Hepatocyte (in vitro differentiated cells): ENCODE measurements at places on chromosomes 13 and 19. TPM values are rescaled to one million over a fixed set of nuclear protein-coding genes. Genes with fewer than 3 reads are reported as not detected.

PNMA8A gene
- 5.5 and 6.4 TPM in 2 replicates for polyA plus RNA-seq

CD37 gene
- 6.6 and 12.4 TPM in 2 replicates for polyA plus RNA-seq

ZNF579 gene
- 14.8 and 21.7 TPM in 2 replicates for polyA plus RNA-seq

KIR2DL3 gene
- not detected in 2 replicates for polyA plus RNA-seq

CCDC8 gene
- polyA plus RNA-seq, result 46.8 and 55.9 TPM in 2 replicates

ZNF581 gene
- 14.2 and 22.5 TPM in 2 replicates for polyA plus RNA-seq

F2RL3 gene
- polyA plus RNA-seq, result 0.08 and 0.57 TPM in 2 replicates

NCCRP1 gene
- 7.0 and 13.6 TPM in 2 replicates for polyA plus RNA-seq

GRCh38 chr13:33026489-33027152 is 10.4 kb downstream of the KL start:
- H3K4me3 ChIP-seq, result no peak overlapping the region
- H3K27ac ChIP-seq, result no peak overlapping the region
- H3K4me1 ChIP-seq, result no peaks in the 10 kb centered on the region
- peaks cover 13% of the 10 kb centered on the region for H3K27me3 ChIP-seq
- no peak for DNase-seq
- H3K36me3 ChIP-seq, result no peaks in the 10 kb centered on the region

DNA sequence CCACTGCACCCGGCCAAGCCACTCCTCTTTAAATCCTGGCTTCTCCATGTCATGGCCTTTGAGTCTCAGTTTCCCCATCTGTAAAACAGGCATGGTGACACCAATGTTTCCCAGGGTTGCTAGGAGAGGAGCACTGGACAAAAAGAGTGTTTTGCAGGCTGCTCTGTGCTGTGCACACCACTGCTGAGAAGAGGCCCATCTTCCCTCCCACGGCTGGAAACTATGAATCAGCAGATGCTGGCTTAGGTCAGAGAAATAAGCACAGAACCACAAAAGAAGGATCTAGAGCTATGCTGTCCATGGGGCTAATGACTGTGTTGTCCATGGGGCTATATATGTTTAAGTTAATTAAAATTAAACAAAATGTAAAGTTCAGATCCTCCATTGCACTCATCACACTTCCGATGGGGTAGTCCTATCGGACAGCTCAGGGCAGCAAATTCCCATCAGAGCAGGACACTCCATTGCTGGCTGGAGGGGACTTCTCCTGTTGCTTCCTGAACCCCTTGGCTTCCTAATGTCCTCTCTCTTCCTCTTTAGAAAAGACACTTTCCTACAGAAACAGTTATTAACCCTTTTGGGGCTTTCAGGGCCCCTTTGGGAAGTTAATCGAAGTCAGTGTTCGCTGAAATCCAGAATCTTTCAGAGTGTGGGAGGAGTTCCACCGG is 37.1 kb downstream of the TSHZ3 start:
- no peak overlapping the region for H3K27ac ChIP-seq
- no peaks in the 10 kb centered on the region for H3K36me3 ChIP-seq
- no peak overlapping the region for H3K4me3 ChIP-seq
- peak; percentile 38 for DNase-seq
- H3K4me1 ChIP-seq, result peaks cover 11% of the 10 kb centered on the region
- no peaks in the 10 kb centered on the region for H3K27me3 ChIP-seq

- peaks cover 23% of the 10 kb centered on the region for H3K4me1 ChIP-seq
- H3K4me3 ChIP-seq, result no peak overlapping the region
- no peak overlapping the region for H3K27ac ChIP-seq
- no peaks in the 10 kb centered on the region for H3K27me3 ChIP-seq
- H3K36me3 ChIP-seq, result peaks cover 5% of the 10 kb centered on the region
Measured at GRCh38 chr19:805600-806550, 8.6 kb downstream of the PTBP1 start.

GRCh38 chr19:42253245-42254088 is 1.5 kb downstream of the ERF start:
- H3K27me3 ChIP-seq, result no peaks in the 10 kb centered on the region
- peaks cover 24% of the 10 kb centered on the region for H3K4me1 ChIP-seq
- H3K27ac ChIP-seq, result peak overlapping the region; percentile 100
- H3K36me3 ChIP-seq, result no peaks in the 10 kb centered on the region

- no peak overlapping the region for H3K27ac ChIP-seq
- no peak overlapping the region for H3K4me3 ChIP-seq
- no peaks in the 10 kb centered on the region for H3K4me1 ChIP-seq
- no peaks in the 10 kb centered on the region for H3K36me3 ChIP-seq
Measured at GRCh38 chr13:73657821-73658540, 476.2 kb downstream of the KLF12 start.

DNA sequence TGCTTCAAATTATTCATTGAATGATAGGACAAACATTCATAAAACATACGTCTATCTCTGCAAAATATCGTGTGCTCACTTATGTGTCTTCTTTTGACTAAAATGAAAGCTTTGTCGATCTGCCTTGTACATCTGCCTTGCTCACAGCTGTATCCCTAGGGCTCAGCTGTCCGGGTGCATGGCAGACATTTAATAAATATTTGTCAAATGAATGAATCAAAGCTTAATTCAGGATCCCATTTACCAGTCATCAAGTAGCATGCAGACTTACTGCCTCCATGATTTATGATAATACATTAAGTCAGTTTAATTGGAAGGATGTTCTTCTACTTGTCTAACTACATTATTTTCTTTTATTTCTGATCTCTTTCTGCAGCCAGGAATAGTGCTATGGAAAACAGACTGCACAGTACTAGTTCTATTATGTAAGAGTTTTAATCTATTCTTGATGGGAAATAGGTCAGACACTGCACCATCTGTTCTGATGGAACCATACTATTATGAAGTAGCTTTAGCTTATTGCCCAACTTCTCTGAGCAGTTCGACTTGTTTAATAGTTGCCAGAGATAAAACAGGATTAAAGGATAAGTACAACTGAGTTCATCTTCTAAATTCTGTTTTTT is 13.2 kb downstream of the SLC46A3 start:
- no peak overlapping the region for H3K27ac ChIP-seq
- H3K27me3 ChIP-seq, result no peaks in the 10 kb centered on the region

DNA sequence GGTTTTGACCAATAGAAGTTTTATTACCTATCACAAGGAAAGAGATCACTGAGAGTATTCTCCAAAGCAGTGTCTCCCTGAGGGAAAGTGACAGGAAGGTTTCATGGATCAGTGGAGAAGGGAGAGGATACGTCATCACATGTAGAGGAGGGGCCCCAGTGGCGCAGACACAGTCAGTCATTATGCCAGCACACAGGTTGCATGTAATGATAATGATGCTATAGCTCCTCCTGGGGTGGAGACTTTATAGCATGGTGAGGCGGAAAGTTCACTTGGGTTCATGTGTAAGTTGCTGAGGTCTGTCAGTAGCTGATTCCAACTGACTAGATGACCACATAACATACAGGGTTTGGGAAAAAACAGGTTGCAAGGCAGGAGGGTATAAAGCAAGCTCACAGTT is 88.8 kb downstream of the FNDC3A start:
- no peaks in the 10 kb centered on the region for H3K4me1 ChIP-seq
- H3K4me3 ChIP-seq, result no peak overlapping the region
- DNase-seq, result no peak
- no peaks in the 10 kb centered on the region for H3K36me3 ChIP-seq
- H3K27ac ChIP-seq, result no peak overlapping the region
- no peaks in the 10 kb centered on the region for H3K27me3 ChIP-seq

- H3K27ac ChIP-seq, result no peak overlapping the region
- H3K4me1 ChIP-seq, result no peaks in the 10 kb centered on the region
- peak; percentile 30 for DNase-seq
- H3K36me3 ChIP-seq, result no peaks in the 10 kb centered on the region
Measured at GRCh38 chr13:62119739-62120700, 704.4 kb upstream of the PCDH20 start.

- H3K4me1 ChIP-seq, result no peaks in the 10 kb centered on the region
- no peak overlapping the region for H3K27ac ChIP-seq
- H3K4me3 ChIP-seq, result no peak overlapping the region
- no peaks in the 10 kb centered on the region for H3K27me3 ChIP-seq
Measured at GRCh38 chr13:79675931-79676660, 195.1 kb downstream of the NDFIP2 start.

- no peaks in the 10 kb centered on the region for H3K36me3 ChIP-seq
- H3K4me3 ChIP-seq, result no peak overlapping the region
- H3K27ac ChIP-seq, result no peak overlapping the region
- H3K27me3 ChIP-seq, result peaks cover 4% of the 10 kb centered on the region
- DNase-seq, result no peak
- no peaks in the 10 kb centered on the region for H3K4me1 ChIP-seq
Measured at GRCh38 chr13:96803456-96804100, 190.7 kb downstream of the OXGR1 start.

GRCh38 chr13:49253310-49253709 is 5.6 kb downstream of the CDADC1 start:
- no peak overlapping the region for H3K4me3 ChIP-seq
- DNase-seq, result no peak
- no peak overlapping the region for H3K27ac ChIP-seq
- no peaks in the 10 kb centered on the region for H3K4me1 ChIP-seq
- H3K36me3 ChIP-seq, result peaks cover 13% of the 10 kb centered on the region
- H3K27me3 ChIP-seq, result no peaks in the 10 kb centered on the region

DNA sequence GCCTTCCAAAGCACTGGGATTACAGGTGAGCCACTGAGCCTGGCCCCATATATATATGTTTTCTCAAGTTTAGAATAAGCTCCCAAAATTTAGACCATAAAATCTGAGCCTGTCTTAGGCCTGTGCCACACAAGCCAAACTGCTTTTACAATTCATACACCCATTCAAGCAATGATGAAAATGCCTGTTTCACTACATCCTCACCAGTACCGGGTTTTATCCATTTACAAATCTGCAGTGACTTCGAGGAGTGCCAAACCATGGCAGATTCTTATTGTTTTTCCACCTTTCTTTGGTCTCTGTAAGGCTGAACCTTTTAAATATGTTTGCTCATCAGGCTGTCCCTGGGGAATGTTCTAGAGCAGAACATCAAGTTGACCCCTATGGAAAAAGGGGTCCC is 9.6 kb upstream of the NFIC start:
- peaks cover 44% of the 10 kb centered on the region for H3K27me3 ChIP-seq
- H3K4me1 ChIP-seq, result peaks cover 12% of the 10 kb centered on the region
- no peak overlapping the region for H3K4me3 ChIP-seq
- H3K36me3 ChIP-seq, result no peaks in the 10 kb centered on the region
- no peak for DNase-seq
- H3K27ac ChIP-seq, result no peak overlapping the region

DNA sequence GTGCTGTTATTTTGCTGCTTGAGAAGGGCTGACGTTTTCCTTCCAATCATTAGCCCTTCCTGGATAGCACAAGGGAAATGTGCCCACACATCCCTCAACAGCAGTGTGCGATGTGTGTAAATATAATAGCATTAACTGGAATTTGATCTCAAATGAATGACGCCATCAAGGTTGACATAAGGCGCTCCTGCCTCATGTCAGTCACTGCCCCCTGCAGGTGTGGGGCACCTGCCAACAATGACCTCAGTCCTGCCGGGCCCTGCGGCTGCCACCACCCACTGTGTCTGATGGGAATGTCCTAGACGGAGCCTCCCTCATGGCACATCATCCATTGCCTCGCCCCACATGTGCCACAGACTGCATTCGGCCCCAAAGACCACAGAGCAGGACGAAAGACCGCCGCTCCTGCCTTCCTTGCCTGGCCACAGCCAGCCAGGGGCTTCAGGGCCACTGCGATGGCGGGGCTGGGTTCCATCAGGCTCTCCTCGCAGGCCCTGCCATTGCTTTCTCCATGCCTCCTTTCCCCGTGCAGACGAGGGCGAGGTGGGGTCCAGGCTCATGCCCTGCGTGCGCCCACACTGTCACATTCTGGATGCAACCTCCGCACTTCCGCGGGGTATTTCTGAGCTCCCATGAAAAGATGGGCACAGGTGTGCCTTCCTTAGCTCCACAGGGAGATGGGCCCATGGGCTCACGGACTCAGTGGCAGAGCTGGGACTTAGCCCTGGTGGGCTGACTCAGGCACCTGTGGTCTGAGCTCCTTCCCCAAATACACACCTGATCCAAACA is 146.7 kb downstream of the SOX1 start:
- H3K4me1 ChIP-seq, result no peaks in the 10 kb centered on the region
- H3K27ac ChIP-seq, result no peak overlapping the region
- no peak overlapping the region for H3K4me3 ChIP-seq

GRCh38 chr13:36430247-36431203 is 1.8 kb upstream of the CCNA1 start:
- peaks cover 62% of the 10 kb centered on the region for H3K27me3 ChIP-seq
- H3K36me3 ChIP-seq, result no peaks in the 10 kb centered on the region
- H3K27ac ChIP-seq, result no peak overlapping the region
- H3K4me3 ChIP-seq, result no peak overlapping the region
- no peak for DNase-seq

DNA sequence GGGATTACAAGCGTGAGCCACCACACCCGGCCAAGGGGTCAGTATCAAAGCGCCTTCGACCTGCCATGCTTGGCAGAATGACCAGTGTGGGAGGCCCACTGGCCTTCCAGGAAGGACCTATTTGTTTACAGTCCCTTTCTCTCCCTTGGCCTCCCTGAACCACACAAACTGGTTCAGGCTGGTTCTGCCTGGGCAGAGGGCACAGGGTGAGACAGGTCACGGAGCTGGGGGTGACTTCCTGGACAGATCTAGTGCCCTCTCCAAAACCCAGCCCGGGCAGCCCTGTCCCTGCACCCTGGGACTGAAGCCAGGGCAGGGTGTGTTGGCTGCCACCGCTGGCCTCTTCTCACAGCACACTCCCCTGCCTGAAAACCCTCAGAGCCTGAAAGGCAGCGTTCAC is 11.3 kb downstream of the PLEKHF1 start:
- H3K4me1 ChIP-seq, result no peaks in the 10 kb centered on the region
- H3K27ac ChIP-seq, result no peak overlapping the region
- H3K4me3 ChIP-seq, result no peak overlapping the region
- DNase-seq, result no peak

GRCh38 chr13:75932636-75933035 is 296.5 kb downstream of the LMO7 start:
- H3K27me3 ChIP-seq, result no peaks in the 10 kb centered on the region
- H3K4me3 ChIP-seq, result no peak overlapping the region
- no peak overlapping the region for H3K27ac ChIP-seq

- H3K4me3 ChIP-seq, result no peak overlapping the region
- no peak for DNase-seq
- H3K36me3 ChIP-seq, result no peaks in the 10 kb centered on the region
- no peaks in the 10 kb centered on the region for H3K27me3 ChIP-seq
- peak overlapping the region; percentile 39 for H3K27ac ChIP-seq
Measured at GRCh38 chr19:31316201-31316951, 32.9 kb downstream of the TSHZ3 start.
